ENCODE measurements at places on chromosomes 12 and 14. TPM values are rescaled to one million over a fixed set of nuclear protein-coding genes. Genes with fewer than 3 reads are reported as not detected.

TCTN2 gene
- total RNA-seq, result 4.4 TPM

DPPA3 gene
- total RNA-seq, result not detected

IGF1 gene
- not detected for total RNA-seq

TMEM132C gene
- not detected for total RNA-seq

EGLN3 gene
- 3.9 TPM for total RNA-seq

- no peak overlapping the region for H3K4me3 ChIP-seq
- H3K4me1 ChIP-seq, result no peaks in the 10 kb centered on the region
- peaks cover 3% of the 10 kb centered on the region for H3K27me3 ChIP-seq
- no peak overlapping the region for H3K27ac ChIP-seq
Measured at GRCh38 chr14:23405516-23406025, 2.5 kb downstream of the MYH6 start.

- no peaks in the 10 kb centered on the region for H3K36me3 ChIP-seq
- no peak overlapping the region for H3K27ac ChIP-seq
- H3K4me1 ChIP-seq, result no peaks in the 10 kb centered on the region
- peak; percentile 63 for DNase-seq
- no peak overlapping the region for H3K4me3 ChIP-seq
Measured at GRCh38 chr14:39469094-39469710, 37.0 kb upstream of the FBXO33 start.

DNA sequence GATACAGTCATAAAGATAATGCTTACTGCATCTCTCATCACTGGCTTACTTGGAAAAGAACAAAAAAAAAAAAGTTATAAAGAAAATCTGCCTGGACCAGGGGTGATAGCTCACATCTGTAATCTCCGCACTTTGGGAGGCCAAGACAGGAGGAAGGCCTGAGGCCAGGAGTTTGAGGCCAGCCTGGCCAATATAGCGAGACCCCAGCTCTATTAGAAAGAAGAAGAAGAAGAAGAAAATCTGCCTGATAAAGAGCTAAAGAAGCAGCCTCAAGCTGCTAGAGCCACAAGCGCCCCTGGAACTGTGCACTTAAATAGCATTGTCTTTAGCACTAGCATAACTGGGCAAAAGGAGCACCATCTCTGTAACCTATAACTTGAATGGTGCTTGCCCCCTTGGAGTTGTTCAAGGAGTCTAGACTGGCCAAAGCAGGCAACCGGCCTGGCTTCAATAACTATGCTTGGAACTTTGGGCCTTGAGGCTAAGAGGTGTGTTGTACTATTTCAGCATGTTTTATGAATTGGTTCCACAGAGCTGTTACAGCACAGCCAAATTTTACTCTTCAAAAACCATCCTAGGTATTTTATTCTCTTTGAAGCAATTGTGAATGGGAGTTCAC is 53.2 kb downstream of the SINHCAF start:
- no peak overlapping the region for H3K4me3 ChIP-seq
- no peak for DNase-seq
- H3K4me1 ChIP-seq, result no peaks in the 10 kb centered on the region
- H3K27ac ChIP-seq, result no peak overlapping the region

DNA sequence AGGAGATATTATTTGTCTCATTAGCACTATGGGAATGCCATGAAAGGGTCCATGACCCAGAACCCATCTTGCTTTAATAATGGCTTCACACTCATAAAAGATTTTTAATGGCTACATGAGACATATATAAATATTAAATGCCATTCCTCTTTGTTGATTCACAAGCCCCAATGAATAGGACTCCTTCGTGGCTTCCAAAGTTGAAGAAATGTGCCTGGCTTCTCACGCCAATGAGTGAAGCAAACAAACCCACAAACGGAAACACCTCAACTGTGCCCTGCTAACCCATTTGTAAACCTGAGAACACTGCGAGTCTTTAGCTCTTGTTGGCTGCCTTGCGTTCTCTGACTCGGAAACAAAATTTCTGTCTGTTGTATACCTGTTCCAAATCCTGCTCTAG is 381.7 kb upstream of the DDHD1 start:
- DNase-seq, result no peak
- peaks cover 2% of the 10 kb centered on the region for H3K27me3 ChIP-seq
- no peak overlapping the region for H3K27ac ChIP-seq
- H3K4me3 ChIP-seq, result no peak overlapping the region
- H3K4me1 ChIP-seq, result no peaks in the 10 kb centered on the region

DNA sequence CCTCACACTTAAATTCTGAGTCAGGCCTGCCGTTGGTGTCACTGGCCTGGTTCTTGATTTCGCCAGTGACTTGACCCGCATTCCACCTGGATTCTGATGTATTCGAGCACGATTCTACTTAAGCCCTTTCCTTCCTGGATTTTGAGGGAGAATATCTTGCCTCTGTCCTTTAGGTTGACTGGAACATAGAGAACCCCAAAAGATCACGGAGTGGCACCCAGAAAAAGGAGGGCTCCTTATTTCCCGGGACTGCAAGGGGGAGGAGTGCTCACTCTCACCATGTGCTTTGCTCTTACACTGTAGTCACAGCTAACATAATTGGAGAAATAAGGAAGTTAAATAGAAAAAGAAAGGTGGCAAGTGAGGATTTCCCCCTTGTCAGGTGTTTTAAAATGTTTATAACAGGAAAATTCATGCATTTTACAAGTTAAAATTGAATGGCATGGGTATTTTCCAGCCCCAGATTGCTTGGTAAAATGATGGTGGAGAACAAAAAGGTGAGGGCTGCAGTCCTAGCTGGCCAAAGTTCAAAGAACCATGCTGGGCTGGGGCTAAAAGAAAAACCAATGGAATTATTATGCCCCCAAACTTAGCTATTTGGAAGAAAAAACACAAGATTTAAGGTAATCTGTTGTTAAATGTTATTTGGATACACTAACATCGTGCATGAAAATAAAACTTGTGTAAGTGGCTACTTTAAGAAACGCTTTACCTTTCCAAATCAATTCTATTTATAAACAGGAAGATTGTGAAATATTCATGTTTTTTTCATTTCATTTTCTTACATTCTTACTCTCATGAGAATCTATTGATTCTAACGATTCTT is 8.9 kb downstream of the FOXA1 start:
- H3K27ac ChIP-seq, result no peak overlapping the region
- DNase-seq, result no peak
- no peak overlapping the region for H3K4me3 ChIP-seq
- H3K36me3 ChIP-seq, result peaks cover 3% of the 10 kb centered on the region

DNA sequence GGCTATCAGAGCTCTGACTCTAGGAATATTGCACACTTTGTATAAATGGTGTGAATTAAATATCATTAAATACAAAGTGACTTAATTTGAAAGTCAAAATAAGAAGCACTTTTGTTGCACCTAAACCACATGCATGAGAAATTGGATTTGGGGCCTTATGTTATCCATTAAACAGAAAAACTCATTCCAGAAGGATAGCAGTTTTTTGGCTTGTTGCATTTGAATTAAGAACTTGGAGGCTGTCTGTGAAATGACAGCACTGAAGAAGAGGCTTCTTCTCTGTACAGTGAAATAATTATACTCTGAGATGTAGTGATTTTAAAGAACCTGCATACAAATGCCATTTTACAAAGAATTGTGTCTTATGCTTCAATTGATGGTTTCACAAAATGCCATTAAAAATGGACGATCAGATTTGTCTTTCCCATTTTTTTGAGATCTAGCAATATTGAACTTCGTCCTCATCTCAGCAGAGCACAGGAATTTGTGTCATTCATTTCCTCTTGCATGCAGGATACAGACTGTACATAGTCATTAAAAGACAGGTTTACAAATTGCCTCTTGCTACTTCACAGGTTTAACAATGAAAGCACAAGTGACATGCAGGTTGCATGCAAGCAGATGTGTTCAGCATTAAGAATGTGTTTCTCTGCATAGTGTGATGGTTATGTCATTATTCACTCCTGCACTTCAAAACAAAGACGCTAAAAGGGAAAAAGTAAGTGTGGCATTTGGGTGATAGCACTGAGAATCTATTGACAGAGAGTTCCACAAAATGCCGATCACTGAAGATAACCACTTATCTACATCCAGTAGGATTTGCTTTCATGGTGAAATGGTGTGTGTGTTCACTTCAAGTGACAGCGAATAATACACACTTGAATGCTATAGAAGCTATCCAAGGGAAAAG is 35.9 kb upstream of the PYGL start:
- DNase-seq, result no peak
- no peak overlapping the region for H3K4me3 ChIP-seq
- H3K27ac ChIP-seq, result no peak overlapping the region
- no peaks in the 10 kb centered on the region for H3K36me3 ChIP-seq
- no peaks in the 10 kb centered on the region for H3K27me3 ChIP-seq

DNA sequence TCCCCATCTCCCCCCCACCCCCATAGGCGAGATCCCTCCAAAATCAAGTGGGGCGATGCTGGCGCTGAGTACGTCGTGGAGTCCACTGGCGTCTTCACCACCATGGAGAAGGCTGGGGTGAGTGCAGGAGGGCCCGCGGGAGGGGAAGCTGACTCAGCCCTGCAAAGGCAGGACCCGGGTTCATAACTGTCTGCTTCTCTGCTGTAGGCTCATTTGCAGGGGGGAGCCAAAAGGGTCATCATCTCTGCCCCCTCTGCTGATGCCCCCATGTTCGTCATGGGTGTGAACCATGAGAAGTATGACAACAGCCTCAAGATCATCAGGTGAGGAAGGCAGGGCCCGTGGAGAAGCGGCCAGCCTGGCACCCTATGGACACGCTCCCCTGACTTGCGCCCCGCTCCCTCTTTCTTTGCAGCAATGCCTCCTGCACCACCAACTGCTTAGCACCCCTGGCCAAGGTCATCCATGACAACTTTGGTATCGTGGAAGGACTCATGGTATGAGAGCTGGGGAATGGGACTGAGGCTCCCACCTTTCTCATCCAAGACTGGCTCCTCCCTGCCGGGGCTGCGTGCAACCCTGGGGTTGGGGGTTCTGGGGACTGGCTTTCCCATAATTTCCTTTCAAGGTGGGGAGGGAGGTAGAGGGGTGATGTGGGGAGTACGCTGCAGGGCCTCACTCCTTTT is 2.7 kb downstream of the GAPDH start:
- DNase-seq, result peak; percentile 42
- H3K4me3 ChIP-seq, result peak overlapping the region; percentile 98
- peak overlapping the region; percentile 97 for H3K27ac ChIP-seq
- peaks cover 55% of the 10 kb centered on the region for H3K36me3 ChIP-seq
- peaks cover 57% of the 10 kb centered on the region for H3K4me1 ChIP-seq

DNA sequence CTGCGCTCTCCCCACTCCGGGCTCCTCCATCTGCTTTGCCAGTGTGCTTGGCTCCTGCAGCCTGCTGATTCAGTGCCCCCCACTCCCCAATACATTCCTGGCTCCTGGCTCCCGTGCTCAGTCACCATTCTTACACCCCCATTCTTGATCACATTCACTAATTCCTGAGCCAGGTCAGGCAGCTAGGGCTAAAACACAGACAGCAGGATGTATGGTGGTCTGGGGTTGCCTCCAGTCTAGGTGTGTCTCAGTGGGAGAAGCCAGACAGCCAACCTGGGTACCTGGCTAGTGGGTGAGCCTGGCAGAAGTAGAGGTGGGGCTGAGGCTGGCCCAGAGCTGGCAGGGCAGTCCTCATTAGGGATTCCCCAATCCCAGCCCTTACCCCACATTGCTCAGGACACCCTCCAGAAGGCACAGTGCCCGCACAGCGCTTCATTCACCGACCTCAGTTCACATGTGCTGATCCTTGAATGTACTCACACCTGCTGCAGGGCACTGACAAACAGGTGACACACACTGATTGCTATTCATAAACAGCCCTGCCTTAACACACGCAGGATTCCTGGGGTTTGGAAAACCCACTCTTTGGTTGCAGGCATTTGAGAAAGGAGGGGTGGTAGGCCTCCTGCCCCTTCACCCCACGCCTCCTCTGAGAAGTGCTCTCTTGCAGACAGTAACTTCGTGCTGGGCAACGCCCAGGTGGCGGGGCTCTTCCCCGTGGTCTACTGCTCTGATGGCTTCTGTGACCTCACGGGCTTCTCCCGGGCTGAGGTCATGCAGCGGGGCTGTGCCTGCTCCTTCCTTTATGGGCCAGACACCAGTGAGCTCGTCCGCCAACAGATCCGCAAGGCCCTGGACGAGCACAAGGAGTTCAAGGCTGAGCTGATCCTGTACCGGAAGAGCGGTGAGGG is 1.7 kb downstream of the KCNH3 start:
- peaks cover 4% of the 10 kb centered on the region for H3K4me1 ChIP-seq
- no peaks in the 10 kb centered on the region for H3K36me3 ChIP-seq
- no peak for DNase-seq
- no peak overlapping the region for H3K4me3 ChIP-seq
- no peak overlapping the region for H3K27ac ChIP-seq
- H3K27me3 ChIP-seq, result peaks cover 16% of the 10 kb centered on the region

DNA sequence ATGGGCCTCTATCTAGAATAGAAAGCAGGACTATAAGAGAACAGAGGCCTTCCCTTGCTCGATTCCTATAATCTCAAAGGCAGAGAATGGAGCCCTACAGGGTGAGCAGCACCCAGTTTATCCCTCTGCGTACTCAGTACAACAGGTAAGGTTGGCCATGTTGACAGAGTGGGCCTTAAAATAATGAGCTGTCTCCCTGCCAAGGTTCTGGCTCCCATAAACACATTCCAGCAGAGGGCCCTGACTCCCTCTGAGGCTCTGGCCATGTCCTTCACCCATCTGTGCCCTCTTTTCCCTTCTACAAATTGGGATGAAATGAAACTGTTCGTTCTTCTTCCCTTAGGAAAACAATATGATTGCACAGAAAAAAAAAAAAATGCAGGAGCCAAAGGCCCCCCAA is 16.9 kb upstream of the PNMA1 start:
- no peaks in the 10 kb centered on the region for H3K27me3 ChIP-seq
- no peak overlapping the region for H3K4me3 ChIP-seq
- no peak for DNase-seq
- H3K4me1 ChIP-seq, result peaks cover 23% of the 10 kb centered on the region
- H3K27ac ChIP-seq, result no peak overlapping the region

- H3K27ac ChIP-seq, result no peak overlapping the region
- no peak for DNase-seq
- H3K27me3 ChIP-seq, result no peaks in the 10 kb centered on the region
- H3K4me3 ChIP-seq, result no peak overlapping the region
- H3K4me1 ChIP-seq, result peaks cover 12% of the 10 kb centered on the region
- H3K36me3 ChIP-seq, result peaks cover 65% of the 10 kb centered on the region
Measured at GRCh38 chr14:94051115-94051514, 25.0 kb downstream of the OTUB2 start.

DNA sequence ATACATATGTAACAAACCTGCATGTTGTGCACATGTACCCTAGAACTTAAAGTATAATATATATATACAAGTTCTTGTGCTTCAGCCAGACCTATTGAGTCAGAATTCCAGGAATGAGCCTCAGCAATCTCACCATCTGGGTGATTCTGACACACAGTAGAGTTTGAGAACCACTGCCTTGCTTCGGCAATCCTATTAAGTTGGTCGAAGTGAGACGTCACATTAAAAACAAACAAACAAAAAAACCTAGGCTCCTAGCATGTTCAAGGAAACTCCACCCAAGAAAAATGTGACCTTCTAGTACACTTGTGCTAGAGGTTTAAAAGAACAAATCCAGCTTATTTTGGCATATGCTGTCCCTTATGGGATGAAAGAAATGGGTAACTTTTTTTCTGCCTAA is 115.8 kb downstream of the SINHCAF start:
- DNase-seq, result no peak
- H3K4me3 ChIP-seq, result no peak overlapping the region
- H3K36me3 ChIP-seq, result no peaks in the 10 kb centered on the region
- no peak overlapping the region for H3K27ac ChIP-seq
